Left ventricle myocardium superior (tissue), 1 donor: ENCODE measurements at places on chromosomes 6 and 20.

GRCh38 chr20:44041001-44041400 lies 126.3 kb downstream of the TOX2 start:
- DNase-seq: no peak

- DNase-seq: no peak
These were observed 184.7 kb upstream of the PREP start for GRCh38 chr6:105587349-105588122.

DNA sequence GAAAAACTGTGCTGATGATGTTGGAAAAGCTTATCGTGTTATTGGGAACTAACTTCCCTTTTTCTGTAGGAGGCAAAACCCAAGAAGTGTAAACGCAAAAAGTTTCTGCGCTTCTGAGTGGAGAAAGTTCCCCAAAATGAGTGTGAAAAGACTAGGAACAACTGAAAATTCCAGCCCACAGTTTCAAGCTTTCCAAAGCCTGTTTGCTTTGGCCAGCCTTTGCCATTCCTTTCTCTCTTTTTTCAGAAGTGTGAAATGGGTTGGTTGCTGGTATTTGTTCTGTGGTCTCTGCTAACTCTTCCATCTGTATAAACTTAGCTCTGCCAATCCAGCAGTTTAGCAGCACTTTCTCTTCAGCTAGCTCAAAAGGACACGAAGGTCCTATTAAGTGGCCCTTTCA lies 491.3 kb downstream of the MAFB start:
- no peak for DNase-seq

DNA sequence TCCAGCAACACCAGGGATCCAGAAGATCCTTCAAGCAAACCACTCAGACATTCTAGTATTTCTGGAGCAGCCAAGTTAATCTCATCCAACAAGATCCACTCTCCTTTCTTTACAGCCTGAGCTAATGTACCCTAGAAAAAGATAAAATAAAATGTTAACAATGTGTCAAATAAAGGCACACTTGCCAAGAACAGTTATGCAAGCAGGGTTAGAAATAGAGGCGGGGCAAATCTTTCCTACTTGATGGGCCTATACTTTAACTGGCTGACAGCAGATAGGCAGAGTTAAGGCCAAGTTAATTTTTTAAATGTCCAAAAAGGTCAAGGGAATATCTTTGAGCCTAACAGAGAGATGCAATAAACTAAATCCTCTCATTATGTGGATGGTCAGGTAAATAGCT lies 60.8 kb downstream of the MDN1 start:
- no peak for DNase-seq

GRCh38 chr6:73893696-73894095 lies 197.7 kb downstream of the CD109 start:
- DNase-seq: no peak

DNA sequence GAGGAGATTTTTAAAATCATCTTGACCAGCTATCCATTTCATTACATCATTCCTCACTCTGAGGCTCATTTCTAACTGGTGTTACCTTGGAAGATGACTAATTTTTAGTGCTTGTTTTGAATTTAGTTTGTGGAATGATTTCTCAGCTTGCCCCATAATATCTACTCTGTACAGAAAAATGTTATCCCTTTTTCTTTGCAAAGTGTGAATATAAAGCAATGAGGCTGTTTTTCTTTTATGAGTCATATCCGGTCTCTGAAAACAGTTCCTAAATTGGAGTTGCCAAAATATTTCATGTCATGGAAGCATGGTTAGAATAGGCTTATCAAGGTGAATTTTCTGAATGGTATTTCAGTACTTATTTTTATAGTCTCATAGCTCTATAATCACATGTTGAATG lies 43.8 kb downstream of the FUT9 start:
- no peak for DNase-seq

DNA sequence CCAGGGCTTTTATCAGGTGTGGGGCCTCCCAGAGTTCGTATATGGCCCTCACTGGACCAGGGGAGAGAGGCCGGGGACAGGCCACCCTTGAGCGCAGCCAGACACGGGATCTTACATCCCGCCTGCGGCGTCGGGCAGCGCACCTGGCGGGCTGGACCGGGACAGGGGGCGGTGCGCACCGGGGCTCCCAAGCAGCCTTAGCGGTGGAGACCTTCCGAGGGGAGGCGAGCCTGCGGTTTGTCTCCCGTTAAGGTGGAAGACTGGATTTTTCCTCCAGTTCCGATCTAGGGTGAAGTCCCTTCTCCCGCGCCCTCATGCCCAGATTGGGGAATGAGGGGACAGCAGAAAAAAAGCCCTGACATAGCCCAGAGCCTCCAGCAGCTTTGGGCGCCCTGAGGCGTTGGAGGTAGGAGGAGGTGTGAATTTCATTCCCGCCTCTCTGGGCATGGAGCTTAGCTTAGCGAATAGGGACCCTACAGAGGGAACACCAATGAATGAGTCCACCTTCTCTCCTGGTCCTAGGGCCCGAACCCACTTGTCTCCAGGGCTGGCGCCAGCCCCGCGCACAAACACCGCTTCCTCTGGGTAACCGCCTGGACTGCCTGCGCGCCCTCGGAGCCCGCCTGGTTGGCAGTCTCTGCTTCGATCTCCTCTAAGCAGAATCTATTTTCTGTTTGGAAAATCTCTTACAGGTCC lies 6.7 kb upstream of the LAMP5 start:
- DNase-seq: no peak

- no peak for DNase-seq
These were observed 47.4 kb upstream of the FOXC1 start for GRCh38 chr6:1562171-1562955.

DNA sequence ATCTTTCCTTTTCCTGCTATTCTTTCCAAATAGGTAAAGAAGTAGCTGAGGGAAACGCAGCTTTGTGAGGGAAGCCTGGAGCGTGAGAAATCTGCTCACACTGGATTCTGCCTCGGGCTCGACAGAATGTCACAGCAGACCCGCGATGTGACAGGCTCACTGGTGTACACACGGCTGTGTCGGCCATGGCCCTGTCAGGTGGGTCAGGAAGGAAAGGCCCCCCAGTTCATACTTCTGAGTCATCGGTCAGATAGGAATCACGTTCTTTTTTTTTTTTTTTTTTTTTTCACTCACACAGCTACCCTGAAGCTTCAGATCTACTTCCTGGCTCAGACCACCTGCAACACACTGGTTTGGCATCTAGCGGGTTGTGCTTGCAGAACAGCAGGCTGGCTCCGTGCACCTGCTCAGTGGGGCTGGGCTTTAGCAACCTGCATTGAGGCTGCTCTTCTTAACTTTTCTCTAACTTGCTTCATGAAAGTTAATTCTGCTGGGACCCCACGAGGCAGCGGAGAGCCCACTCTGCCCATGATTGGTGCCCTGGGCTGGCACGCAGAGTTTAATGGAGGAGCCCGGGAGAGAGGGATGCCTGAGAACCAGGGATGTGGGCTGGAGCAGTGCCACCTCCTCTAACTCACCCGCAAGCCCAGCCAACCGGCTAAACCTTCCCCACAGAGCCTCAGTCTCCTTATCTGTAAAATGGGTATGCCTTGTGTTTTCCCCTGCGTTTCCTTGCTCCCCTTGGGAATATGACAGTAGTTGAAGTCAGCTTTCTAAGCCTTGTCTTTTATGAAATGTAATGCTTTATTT lies 61.5 kb upstream of the FNDC1 start:
- DNase-seq: no peak

GRCh38 chr20:61886721-61887595 lies 178.7 kb downstream of the TAF4 start:
- peak; percentile 30 for DNase-seq

DNA sequence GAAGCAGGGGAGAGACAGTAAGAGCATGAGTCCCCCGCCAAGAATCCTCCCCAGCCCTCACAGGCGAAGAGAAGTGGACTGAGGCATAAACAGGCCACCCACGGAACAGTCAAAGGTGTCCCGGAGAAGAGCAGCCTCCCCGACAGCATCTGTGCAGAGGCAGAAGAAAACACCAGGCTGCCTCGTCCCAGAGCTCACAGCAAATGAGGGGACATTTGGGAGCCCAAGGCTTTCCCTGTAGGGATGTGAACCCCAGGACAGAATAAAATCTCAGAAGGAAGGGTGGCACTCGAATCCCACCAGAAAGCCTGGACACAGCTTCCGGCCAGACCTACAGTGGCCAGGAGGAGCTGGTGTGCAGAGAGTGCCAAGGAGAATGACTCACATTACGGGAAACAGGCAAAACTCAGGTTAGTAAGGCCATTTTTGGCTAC lies 90.4 kb downstream of the DLL1 start:
- DNase-seq: no peak

DNA sequence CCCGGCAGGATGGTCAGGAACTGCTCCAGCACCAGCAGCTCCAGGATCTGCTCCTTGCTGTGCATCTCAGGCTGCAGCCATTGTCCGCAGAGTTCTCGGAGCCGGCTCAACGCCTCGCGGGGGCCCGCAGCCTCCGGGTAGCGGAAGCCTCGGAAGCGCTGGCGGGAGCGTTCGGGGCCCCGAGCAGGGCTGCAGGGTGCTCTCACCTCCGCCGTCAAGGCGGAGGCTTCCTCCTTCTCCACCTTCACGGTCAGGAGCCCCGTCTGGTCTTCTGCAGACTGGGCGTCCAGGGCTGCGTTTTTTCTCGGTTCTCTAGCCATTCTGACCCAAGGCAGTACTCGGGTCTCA lies 434 bp downstream of the ZKSCAN4 start:
- DNase-seq: peak; percentile 31

GRCh38 chr6:144162977-144163376 lies 12.7 kb downstream of the STX11 start:
- DNase-seq: no peak

GRCh38 chr6:88360203-88360797 lies 194.2 kb upstream of the CNR1 start:
- no peak for DNase-seq

DNA sequence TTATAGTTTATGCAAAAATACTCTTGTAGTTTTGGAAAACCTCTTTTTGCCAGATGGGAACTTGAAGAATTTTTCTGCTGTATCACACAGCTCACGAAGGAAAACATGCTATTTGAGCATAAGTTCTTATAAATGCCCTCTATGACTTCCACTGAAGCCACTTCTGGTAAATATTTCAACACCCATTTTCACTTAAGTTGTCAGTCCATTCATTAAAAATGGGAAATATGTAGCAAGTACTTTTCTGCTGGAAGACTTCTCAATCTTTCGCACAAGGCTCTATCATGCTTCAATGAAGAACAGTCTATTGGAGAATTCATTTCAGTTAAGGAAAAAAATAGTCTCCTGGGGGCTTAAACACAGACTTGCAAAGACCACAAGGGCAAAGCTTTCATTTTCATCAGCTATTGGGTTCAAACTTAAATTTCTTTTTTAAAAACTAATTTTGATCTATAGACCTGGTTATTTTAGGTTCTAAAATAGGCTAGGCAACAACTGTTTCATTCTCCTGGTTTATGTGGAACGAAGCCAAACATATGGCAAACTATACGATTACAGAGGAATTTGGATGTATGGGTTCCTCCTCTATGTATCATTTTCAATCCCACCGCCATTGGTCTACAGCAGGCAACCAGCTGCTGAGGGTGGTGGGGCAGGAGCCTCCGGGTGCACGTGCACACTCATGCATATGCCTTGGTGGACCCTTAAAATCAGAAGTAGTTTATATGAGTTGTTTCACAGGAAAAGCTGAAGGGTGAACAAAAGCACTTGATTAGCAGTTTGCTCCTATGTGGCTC lies 38.7 kb downstream of the LAMA4 start:
- DNase-seq: no peak

DNA sequence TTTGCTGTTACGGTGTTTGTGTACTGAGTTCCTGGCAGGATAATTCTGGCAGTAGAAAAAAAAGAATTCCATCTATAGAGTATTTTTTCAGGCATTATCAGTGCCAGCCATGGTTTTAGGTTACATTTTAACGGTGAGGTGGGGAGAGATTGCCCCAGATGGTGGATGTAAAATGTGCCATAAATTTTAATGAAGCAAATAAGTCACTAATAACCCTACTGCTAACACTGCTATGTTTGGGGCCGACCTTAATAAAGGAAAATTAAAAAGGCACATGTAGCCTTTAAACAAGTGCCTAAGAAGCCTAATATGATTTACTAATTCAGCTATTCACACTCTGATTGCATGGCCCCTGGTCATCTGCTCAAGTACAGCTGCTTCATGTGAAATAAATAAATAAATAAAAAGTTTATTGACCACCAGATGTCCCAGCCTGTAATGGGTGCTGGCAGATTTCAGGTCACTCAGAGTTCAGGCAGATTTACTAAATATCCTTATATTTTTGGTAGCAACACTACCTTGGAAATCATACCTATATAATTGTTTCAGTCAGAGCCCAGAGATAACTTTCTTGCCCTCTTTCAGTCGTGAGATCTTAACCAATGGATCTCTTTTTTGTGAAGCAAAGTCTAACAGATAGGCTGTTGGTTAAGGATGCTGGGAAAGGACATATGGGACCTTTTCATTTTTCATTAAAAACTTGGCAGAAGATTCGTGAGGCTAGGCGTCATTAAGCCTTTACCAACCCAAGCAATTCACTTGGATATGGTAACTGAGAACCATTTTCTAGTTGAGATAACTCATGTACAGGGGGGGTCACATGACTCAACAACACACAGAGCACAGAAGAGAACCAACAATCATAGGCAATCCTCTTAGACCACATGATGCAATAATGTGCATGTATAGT lies 495.0 kb upstream of the NRSN1 start:
- no peak for DNase-seq

DNA sequence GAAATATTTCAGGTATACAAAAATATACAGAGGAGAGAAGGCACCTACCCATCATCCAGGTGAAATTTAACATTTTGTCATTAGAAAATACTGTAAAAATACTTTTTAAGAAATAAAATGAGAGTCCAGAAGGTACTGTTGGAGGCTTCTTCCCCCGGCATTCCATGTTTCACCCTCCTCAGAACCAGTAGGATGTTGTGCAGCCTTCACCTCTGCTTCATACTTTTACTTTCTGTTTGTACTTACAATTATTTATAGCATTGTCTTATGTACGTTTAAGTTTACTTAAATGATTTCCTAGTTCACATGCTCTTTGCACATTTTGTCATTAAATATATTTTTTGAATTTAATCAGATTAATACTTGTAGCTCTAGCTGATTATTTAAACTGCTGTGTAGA lies 30.9 kb downstream of the TMEM200A start:
- DNase-seq: no peak

DNA sequence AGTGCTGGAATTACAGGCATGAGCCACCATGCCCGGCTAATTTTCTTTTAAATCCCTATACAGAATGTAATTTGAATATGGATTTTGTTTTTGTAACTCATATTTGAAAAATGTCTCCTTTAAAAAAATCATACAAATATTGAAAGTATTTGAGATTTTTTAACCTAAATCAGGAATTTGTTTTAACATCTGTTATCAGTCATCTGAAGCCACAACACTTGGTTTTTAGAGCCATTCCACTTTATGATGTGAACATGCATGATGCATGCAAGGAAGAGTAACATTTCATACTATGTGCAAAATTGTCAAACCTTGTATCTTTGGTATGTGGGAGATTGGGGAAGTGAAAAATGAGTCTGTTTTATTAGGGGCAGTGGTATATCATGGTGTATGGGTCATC lies 124.5 kb upstream of the AHI1 start:
- DNase-seq: no peak

GRCh38 chr20:64186071-64186598 lies 21.9 kb downstream of the MYT1 start:
- no peak for DNase-seq
